ENCODE measurements at places on chromosomes 16 and 17.

DNA sequence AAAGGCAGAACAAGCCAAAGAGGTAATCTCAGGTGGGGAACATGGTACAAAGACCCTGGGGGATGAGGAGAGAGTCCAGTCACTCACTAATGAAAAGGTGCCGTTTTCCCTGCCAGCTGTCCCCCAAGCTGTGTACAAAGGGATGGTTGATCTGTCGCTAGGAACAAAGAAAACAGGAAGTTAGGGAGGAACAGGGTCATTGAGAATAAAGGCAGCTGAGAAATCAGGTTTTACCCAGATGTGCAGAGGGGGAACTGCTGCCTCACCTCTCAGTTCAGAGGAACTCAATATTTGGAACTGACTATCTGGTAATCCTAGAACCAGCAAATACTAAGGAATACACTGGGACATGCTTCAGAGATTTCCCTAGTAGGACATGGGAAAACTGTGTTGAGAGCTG, 1.5 kb downstream of the RSKR start:
- DNase-seq = no peak

DNA sequence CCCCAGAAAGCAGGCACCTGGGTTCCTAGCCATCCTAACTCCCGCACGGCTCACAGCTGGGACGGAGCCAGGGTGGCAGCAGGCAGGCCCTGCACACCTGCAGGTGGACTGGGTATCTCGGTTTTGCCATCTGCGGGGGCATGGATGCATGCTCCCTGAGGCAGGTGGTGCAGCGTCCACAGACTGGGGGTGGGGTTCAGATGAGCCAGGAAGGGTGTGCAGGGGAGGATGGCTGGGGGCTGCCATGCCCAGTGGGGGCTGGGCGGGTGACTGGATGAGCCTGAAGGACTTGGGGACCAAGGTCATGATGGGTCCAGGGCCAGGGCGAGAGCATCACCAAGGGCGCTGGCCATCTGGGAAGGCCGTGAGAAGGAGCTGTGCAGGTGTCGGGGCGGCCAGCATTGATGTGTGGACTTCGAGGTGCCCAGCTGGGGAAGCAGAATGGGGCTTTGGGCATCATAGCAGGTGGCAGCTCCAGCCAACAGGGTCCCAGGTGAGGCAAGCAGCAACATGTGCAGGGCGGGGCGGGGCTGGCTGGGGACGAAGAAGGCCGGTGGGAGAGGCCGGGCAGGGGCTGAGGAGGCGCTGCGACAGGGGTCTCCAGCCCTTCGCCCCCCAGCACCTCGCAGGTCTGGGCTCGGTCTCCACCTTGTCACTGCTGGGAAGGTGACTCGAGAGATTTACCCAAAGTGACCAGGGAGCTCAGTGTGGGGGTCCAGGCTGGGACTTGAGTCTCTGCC, 41.0 kb upstream of the ZNF469 start:
- DNase-seq = no peak

DNA sequence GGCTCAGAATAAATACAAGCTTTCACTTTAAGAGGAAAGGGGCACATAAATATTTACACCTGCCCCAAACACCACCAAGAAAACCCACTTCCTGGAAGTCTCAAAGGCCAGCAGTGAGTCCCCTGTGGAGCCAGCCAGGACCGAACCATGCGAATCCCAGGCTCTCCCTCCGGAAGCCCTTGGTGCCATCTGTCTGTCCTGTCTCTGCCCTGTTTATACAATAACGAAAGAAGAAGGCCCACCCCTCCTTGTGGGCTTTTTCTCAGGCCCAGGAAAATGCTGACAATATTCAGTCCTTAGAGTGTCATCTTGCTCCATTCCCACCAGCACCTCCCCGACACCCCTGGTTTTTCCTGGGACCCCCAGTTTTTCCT, 3.6 kb upstream of the SLC6A4 start:
- no peak for DNase-seq

GRCh38 chr17:83073389-83074063, 5.9 kb upstream of the METRNL start:
- DNase-seq = no peak

DNA sequence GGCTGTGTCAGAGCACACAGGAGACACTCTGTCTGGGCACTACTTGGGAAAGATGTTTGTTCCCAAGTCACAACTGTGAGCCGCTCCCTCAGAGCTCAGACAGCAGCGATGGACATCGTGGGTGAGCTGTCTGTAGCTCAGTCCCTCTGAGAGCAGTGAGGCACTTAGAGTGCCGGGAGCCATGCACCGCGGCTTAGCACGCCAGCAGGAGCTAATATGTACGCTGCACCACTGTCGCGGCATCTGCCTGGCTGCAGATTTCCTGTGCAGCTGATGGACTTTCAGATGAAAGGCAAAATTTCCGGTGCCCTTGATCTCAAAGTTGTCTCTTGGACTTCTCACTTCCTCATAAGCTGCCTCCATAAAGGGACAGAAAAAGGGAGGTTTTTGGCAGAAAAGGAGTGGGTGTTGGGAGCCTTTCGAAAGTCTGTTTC, 92.8 kb upstream of the ZNF469 start:
- no peak for DNase-seq

DNA sequence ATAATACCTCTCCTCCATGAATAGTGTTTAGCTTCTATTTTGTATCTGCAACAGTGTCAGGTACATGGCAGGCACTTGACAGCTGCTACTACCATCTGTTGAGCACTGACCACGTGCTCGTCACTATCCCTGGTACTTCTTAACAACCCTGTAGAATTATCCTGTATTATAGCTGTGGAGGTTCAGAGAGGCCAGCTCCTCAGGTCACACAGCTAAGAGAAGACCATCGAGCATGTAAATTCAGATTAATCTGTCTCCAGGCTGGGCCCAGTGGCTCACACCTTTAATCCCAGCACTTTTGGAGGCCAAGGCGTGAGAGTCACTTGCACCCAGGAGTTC, 26.3 kb downstream of the WSB1 start:
- DNase-seq = no peak

DNA sequence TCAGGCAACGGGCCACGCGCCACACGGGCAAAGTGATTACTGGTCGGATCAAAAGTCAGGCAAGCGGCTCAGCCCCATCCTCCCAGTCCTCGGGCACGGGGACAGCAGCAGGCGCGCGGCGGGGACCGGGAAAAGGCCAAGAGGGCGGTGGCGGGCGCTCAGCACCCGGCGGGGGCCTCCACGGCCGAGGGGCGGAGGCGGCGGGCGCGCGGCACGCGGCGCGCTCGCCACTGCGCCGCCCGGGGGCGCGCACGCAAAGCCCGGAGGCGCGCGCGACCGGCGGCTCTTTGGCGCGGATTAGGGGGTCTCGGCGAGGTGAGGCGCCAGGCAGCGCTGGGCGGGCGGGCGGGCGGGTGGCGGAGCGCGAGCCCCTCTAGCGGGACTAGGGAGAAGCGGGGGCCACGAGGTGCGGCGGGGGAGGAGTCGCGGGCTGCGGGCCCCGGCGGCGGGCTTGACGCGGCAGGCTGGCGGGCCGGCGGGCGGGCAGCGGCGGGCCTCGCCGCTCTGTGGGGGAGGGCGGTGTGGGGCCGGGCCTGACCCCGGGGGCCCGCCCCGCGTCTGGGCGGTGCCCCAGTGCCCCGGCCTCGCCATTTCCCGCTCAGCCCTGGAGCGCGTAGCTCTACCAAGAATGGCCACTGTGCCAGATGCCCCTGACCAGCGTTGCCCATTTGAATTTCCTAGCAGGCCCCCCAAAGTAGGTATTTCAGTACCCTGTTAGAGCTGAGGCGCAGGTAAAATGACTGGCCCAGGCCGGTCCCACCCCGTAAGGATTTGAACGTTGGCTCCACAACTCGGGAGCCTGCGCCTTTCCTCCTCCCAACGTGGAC, at the start of the genes ACACA and TADA2A:
Gene ACACA, minus strand, starts transcription at position 202 of the 827 bp plus-strand sequence. CDS start 537 bp downstream, outside the sequence.
Gene TADA2A, plus strand, starts transcription at position 252 of the 827 bp plus-strand sequence. CDS start 4,480 bp downstream, outside the sequence.
- peak; percentile 27 for DNase-seq

GRCh38 chr16:9366048-9366969, 274.9 kb downstream of the HAPSTR1 start:
- no peak for DNase-seq

GRCh38 chr17:20263595-20263994, 203.7 kb downstream of the LGALS9B start:
- DNase-seq = peak; percentile 4

GRCh38 chr16:9033125-9033830, 58.2 kb upstream of the HAPSTR1 start:
- DNase-seq = no peak

DNA sequence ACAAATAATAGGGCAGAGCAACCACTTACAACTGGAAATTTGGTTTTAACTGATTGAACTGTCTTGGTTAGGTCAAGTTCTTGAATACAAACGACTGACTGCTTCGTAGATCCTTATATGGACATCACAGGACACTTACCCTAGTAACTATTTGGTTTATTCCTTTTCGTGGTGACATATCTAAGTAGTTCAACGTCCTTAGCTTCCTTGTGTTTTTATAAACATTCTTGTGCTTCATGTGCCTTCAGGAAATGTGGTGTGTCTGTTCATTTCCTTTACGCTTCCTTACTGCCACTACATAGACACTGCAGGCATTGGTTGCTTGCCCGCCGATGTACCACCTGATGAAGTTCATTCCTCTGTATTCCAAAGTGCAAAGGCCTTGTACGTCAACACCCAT, 59.3 kb downstream of the USP10 start:
- DNase-seq = no peak

DNA sequence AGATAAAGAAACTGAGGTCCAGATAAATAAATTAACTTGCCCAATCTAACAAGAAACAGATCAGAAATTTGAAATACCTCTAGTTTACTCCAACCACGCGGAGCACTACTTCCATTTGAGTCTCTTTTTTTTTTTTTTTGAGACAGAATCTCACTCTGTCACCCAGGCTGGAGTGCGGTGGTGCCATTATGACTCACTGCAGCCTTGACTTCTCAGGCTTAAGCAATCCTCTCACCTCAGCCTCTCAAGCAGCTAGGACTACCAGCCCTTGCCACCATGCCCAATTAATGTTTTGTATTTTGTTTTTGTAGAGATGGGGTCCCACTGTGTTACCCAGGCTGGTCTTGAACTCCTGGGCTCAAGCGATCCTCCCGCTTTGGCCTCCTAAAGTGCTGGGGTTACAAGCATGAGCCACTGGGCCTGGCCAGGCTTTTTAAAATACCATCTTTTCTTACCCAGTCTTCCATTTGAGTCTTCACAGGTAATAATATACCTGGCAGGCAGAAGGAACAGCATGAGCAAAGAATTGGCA, 3.3 kb upstream of the NACA2 start:
- DNase-seq = no peak

DNA sequence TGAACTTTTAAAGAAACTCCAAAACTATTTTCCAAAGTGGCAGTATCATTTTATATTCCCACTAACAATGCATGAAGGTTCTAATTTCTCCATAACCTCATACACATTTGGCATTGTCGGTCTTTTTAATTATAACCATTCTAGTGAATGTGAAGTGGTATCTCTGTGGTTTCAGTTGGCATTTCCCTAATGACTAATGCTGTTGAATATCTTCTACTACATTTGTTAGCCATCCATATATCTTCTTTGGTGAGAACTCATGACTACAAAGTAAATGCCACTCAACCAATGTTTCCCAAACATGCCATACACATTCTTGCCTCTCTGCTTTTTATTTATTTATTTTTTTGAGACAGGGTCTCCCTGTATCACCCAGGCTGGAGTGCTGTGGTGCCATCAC, 31.7 kb upstream of the TAOK1 start:
- DNase-seq = no peak

DNA sequence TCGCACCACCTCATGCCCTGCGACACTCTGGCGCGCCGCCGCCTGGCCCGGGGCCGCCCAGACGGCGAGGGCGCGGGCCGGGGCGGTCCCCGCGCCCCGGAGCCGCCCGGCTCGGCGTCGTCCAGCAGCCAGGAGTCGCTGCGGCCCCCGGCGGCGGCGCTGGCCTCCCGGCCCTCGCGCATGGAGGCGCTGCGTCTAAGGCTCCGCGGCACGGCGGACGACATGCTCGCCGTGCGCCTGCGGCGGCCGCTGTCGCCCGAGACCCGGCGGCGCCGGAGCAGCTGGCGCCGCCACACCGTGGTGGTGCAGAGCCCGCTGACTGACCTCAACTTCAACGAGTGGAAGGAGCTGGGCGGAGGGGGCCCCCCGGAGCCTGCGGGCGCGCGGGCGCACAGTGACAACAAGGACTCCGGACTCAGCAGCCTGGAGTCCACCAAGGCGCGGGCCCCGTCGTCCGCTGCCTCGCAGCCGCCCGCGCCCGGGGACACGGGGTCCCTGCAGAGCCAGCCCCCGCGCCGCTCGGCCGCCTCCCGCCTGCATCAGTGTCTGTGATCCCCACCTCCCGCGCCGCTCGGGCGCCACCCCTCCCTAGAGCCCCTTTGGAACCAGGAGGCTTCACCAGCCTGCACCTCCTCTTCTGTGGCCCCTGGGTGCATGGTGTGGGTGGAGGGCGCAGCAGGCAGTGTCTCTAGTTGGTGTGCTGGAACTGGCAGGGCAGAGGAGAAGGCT, 82.3 kb downstream of the ARHGAP23 start:
- no peak for DNase-seq

DNA sequence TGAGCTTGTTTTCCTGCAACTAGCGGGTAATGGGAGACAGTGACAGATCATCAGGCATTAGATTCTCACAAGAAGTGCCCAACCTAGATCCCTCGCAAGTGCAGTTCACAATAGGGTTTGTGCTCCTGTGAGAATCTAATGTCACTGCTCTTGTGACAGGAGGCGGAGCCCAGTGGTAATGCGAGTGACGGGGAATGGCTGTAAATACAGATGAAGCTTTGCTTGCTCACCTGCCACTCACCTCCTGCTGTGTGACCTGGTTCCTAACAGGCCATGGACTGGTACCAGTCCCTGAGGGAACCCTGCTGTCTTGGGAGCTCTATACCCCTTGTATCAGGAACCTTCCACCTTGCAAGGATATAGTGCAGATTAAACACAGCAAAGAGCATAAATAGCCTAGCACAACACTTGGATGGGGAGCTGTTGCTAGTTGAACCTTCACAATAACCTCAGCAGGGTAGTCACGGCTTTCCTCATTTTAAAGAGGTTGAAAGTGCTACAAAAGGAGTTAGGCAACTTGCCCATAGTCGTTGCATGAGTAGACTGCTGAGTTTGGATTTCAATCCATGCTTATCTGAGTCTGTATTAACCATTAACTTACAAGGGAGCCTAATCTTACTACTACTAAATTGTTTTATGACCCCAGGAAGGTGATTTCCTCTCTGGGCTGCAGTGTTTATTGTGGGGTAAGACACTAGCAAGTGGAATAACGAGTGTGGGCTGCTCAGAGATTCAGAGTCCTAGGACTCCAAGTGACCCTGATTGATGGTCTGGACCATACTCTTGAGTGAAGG, 156.6 kb upstream of the ZFHX3 start:
- no peak for DNase-seq

DNA sequence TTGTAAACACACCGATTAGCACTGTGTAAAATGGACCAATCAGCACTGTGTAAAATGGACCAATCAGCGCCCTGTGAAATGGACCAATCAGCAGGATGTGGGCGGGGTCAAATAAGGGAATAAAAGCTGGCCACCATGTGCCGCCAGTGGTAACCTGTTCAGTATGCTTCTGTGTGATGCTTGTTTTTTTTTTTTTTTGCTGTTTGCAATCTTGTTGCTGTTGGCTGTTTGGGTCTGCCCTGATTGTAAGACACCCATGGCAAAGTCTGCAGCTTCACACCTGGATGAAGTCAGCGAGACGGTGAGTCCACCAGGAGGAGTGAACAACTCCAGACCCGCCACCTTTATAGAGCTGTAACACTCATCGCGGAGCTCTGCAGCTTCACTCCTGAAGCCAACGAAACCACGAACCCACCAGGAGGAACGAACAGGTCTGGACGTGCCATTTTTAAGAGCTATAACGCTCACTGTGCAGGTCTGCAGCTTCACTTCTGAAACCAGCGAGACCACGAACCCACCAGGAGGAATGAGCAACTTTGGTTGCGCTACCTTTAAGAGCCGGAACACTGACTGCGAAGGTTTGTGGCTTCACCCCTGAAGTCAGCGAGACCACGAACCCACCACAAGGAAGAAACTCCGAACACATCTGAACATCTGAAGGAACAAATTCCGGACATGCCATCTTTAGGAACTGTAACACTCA, 85.0 kb upstream of the MED9 start:
- no peak for DNase-seq

All from pulmonary artery endothelial cell (primary cell).